ENCODE measurements at places on chromosomes 7 and 10.

- peak; percentile 79 for DNase-seq
These were observed at the start of gene CCDC136 for GRCh38 chr7:128791121-128791971. Gene CCDC136, plus strand, starts transcription at chr7:128791968. Its CDS starts 444 bp downstream, at chr7:128792412.

- no peak for DNase-seq
These were observed 117.6 kb upstream of the FERD3L start for GRCh38 chr7:19262826-19263225.

DNA sequence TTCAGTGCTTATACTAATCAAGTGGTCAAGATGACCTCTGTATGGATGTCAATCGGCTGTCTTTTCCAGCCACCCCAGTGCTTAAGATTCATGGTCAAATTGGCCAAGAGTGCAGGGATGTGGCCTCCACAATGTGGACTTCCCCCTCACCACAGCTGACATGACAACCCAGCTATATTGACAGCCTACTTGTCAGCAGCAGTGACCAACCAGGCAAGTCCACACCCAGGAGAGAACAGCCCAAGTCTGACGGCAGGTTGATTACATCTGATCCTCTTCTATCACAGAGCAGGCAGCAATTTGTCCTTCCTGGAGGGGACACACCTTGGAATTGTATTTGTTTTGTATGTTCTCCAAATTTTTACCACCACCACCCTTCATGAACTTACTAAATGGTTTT is 8.2 kb upstream of the ERVW-1 start:
- no peak for DNase-seq

DNA sequence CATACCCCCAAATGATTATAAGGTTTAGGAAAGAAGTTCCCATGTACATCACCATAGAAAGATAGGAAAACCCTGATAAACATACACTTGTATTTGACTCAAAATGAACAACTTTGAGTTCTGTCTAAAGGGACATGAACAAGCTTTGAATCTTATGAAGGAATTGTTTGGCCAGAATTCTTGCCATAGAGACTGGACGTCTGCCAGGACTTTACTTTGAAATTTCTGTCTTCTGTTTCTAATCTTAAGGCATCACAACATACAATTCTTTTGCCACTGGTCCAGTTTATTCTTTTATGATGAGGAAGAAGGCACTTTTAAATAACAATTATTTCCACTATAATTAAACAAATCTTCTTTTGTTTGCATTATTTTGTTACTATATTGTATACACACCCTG is 26.2 kb upstream of the CYP26C1 start:
- no peak for DNase-seq

Measured in CD4-positive, alpha-beta T cell treated with Interleukin-6 at 100 ng/mL for 8 hours (primary cell).